ENCODE measurements at places on chromosomes 5 and 9.

GRCh38 chr5:14179446-14179845 lies 36.3 kb downstream of the TRIO start:
- DNase-seq: no peak

GRCh38 chr9:135689011-135689410 lies 10.3 kb downstream of the SOHLH1 start:
- no peak for DNase-seq

DNA sequence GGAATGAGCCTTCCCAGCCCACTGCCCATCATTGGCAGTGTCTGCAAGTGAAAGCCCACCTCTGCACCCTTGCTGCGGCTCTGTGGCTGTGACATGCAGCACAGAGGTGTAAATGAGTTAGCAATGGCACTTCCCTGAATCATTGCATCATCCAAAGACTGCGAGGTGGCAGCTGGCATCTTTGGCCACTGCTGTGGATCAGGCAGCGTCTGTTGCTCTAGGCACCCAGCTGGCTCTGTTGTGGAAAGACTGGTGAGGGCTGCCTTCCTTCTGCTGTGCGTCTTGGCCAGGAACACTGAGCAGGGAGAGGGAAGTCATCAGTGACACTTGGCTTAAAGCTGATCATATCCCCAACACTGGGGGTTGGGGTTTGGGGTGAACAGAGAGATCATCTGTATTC lies 64.5 kb downstream of the MFAP3 start:
- DNase-seq: no peak

DNA sequence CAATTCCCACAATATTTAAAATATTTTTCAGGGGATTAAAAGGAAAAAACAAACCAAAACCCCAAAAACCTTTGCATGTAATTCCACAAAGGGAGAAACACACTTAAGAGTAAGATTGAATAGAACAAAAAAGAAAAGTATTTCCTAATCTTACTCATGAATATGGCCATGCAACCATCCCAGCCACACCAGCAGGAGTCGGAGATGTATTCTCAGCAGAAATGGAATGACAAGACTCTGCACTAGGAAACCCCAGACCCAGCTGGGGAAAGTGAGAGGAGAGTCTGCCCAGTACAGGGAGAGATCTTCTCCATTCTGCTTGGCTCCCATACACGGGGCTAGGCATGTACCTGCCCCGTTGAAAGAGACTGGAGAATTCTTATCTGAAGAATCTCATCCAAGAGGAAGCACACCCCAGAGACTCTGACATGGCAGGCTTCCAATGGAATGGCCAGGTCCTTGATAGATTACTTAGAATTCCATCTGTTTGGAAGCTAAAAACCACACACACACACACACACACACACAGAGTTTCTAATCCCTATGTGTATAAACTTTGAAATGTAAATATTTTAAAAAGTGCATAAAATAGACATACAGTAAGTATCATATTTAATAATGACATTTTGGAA lies 118.8 kb downstream of the GADD45G start:
- no peak for DNase-seq

GRCh38 chr9:37236822-37237221 lies 116.4 kb downstream of the ZCCHC7 start:
- no peak for DNase-seq

DNA sequence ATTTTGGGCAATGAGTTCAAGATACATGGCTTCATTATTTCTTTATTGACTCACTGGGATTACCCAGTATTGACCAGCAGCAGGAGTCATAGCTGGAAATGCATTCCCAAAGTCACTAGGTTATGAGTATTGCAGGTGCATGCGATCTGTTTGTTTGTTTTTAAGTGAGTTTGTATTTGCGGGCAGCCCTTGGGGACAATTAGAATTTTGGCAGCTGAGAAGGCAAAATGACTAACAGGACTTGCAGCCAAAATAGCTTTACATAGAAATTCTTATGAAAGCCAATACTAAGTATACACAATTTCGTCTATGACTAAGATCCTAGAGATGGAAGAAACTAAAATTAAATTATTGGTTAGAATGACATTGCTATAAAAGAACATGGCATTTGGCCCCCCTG lies 18.1 kb upstream of the RGMB start:
- no peak for DNase-seq

- no peak for DNase-seq
Measured at GRCh38 chr5:134398609-134399155, 13.0 kb downstream of the CDKN2AIPNL start.

DNA sequence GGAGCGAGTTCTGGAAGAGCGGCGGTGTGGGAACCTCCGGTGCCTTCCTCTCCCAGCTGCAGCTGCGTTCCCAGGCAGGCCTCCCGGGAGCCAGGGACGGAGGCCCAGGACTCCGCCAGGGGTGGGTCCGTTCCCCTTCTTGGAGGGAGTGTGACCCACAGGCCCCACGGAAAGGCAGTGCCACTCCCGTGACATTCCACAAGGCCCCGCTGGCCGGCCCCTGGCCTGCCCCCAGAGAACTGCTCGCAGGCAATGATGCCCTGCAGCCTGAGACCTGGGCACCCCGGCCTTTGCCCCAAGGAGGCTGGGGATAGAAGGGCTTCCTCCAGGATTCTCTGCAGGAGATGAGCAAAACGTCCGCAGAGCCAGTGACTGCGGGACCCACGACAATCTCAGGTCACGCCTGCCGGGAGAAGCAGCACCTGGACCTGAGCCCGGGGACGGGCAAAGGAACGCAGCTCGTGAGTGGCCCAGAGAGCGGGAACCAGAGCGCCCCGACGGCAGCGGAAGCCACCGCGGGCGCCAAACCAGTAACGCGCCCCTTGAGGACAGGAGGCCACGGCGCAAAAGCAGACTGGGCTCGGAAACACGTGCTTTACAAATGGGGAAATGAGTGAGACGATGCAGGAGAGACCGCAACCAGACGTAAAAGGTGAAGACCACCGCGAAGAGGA lies 9.3 kb downstream of the OBP2B start:
- DNase-seq: peak; percentile 16

DNA sequence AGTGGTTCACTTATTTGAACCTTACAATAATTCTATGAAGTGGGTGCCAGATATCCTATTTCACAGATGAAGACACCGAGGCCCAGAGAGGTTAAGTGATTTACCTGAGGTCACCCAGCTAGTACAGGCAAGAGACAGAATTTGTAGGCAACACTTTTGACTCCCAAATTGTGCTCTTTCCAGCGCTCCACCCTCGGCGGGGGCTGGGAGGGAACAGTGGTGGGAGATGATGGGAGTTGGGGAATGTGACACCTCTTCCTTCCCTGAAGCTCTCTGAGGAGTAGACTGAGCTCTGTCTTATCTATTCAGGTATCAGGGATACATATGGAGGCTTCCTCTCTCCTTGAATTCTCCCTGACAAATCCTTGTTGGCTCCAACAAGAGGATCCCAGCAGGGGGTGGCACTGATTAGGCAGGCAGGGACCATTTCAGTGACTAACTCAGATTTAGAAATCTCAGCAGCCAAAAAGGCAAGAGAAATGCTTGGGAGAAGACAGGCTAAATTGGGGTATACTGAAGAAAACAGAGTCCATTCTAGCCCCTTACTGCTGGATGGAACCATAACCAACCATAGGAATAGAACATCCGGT lies 95.8 kb upstream of the PANK3 start:
- no peak for DNase-seq

DNA sequence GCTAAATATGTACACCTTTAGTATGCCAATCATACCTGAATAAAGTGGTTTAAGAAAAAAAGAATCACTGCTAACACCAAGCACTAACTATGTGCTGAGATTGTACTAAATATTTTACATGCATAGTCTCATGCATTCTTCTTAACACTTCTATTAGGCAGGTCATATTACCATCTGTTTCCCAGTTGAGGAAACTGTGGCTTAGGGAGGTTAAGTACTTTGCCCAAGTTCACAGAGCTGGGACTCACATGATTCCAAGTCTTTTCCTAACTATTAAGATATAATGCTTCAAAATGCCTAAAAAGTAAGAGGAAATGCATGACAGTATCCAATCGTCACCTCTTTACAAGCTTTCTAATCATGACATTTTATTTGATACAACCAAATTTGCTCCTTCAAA lies 69.2 kb upstream of the PLPP6 start:
- DNase-seq: no peak

DNA sequence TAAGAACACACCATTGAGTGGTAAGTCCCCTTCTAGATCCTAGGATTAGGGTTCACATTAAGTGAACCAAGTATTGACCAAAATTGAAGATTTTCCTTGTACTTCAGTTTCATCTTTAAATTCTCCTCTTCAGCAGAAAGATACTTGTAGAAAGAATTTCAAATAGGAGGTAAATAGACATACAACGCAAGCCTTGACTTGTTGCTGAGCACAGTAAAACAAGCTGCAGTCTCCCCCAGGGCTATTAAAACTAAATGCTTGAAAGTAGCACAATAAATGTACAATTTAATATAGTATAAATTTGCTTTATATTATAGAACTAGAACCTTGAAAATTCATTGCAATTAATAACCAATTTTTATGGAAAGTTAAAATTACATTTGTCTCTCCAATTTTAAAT lies 170.1 kb upstream of the TARS1 start:
- DNase-seq: no peak

DNA sequence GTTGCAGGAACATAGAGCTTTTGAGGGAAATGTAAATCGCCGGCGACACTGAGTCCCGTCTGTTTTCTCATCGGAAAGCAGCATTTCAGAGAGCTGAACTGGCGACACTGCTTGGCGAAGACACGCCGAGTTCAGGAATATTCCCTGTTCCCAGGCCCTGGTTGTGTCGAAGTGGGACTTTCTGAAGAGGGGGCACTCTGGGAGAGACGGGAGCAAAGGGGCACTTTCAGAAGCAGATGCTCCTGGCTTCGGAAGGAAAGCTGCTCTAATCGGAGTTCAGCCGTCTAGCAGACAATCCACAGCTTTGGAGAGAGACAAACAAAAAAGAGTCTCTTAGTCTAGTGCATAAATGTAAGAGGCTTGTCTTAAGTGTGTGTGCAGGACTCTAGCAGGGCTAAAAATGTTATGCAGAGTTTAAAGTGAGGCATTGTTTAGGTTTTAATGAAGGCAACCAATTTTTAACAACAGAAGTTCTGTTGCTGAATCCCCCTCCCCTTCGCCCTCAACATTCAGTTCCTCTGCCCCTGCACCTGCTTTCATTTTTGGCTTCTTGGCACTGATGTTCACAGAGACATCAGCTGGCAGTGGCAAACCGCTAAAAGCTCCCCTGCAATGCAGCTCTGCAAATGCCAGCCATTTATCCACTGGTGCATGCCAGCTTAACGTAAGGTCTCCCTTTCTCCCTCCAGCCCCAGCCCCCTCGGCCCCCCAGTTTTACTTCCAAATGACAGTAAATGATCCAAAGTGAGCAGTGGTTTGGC lies 289.5 kb upstream of the MPDZ start:
- no peak for DNase-seq

GRCh38 chr5:97118261-97119006 lies 24.0 kb downstream of the LIX1 start:
- DNase-seq: no peak

DNA sequence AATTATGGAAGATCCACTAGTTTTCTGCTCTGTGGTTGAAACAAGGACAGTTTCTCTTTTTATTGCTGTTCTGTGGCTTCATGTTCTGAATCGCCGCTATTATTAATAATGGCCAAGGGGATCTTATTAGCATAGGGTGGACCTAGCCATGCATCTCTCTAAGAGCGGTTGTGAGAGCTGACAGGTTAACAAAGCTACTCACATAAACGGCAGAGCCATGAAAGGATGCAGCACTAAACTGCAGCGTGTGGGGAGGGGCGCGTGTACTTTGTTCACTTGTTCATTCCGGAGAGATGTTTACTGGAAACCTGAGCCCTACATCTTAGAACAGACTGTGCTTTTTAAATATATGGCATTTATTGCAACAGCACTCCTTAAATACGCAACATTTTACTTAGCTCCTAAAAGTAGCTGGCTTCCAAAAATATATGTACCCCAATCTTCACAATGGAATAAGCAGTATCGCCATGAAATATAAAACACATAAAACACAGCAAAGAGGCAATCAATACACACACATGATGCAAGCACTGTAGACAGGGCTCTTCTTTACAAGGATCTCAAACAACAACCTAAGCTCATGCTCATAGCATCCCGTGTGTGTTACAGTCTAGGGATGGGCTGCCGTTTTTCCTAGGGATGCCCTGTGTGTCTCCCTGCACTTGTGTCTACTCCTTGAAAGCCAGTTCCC lies 424.6 kb downstream of the MED10 start:
- no peak for DNase-seq

DNA sequence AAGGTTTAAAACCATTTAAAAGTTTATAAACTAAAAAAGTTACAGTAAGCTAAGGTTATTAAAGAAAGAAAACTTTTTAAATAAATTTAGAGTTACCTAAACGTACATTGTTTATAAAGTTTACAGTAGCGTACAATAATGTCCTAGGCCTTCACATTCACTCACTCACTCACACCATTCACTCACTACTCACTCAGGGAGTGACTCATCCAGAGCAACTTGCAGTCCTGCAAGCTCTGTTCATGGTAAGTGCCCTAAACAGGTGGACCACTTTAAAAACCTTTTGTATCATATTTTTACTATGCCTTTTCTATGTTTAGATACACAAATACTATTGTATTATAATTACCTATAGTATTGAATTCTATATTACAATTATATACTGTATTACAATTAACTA lies 190.8 kb upstream of the RASA1 start:
- no peak for DNase-seq

DNA sequence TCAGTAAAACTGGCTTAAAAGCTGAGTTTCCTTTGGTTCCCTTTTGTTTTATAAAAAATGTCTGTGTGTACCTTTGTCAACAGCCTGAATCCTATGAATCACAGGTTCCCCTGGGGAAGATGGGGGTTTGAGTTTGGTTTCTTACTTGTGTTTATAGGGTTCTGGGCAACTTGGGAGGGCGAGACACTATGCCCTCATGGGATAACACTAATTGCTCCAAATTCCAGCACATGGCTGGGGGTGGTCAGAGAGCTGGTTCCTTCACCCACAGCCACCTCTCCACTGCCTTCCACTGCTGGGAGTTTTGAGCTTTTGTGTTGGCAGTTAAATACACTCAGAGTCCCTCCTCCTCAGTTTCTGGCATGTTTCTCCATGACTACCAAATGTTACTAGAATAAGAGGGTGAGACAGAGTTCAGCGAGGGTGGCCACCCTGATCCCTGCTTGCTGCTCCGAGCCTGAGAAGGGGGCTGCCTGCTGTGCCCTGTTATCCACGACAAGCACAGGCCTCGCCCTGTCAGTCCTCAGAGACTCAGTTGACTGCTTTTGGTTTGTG lies 83.0 kb upstream of the EPB41L4B start:
- DNase-seq: no peak

GRCh38 chr5:180394031-180394636 lies 41.0 kb upstream of the GFPT2 start:
- DNase-seq: no peak

GRCh38 chr9:134546746-134547145 lies 94.9 kb upstream of the COL5A1 start:
- DNase-seq: no peak

All from stimulated activated CD8-positive, alpha-beta memory T cell treated with anti-CD3 and anti-CD28 coated beads, Interleukin-12 subunit alpha, Interleukin-12 subunit beta, amount 100 ng/mL, for 4 hours (primary cell).